ENCODE measurements at places on chromosomes 5 and 9. TPM values are rescaled to one million over a fixed set of nuclear protein-coding genes. Genes with fewer than 3 reads are reported as not detected.

DNA sequence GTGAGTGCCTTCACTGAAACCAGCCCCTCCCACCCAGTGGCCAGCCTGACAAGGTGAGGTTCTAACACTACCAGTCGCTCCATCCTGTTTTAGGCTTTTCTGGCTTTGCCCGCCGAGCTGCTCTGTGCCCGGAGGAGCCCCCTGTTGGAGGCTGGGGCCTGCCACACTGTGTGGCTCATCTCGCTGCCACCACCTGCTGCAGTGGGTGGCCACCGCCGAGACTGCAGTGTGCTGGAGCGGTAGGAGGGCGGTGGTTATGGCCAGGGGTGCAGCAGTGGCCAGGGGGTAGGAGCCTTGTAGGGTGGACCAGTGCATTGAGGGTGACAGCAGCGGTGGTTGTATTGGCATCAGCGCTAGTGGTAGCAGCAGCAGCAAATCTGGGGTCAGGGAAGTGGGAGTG, 74.7 kb upstream of the PCAT7 start:
- DNase-seq = no peak

- DNase-seq = no peak
Measured at GRCh38 chr5:77645158-77645994, 6.9 kb upstream of the OTP start.

GRCh38 chr9:122923947-122924346, 7.4 kb downstream of the ZBTB26 start:
- no peak for DNase-seq

DNA sequence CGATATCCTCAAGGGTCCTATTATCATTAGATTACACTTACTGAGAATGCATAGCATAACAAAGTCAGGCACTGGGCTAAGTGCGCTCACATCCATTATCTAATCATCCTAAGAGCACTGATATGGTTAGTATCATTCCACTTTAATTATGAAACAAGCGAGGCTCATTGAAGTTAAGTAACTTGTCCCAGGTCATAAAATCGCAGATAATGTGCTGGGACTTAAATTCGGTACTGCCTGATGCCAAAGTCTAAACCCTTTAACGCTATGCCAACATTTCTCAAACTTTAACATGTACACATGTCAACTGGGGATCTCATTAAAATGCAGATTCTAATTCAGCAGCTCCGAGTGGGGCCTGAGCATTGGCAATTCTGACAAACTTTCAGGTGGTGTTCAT, 204.7 kb downstream of the PTTG1 start:
- no peak for DNase-seq

DNA sequence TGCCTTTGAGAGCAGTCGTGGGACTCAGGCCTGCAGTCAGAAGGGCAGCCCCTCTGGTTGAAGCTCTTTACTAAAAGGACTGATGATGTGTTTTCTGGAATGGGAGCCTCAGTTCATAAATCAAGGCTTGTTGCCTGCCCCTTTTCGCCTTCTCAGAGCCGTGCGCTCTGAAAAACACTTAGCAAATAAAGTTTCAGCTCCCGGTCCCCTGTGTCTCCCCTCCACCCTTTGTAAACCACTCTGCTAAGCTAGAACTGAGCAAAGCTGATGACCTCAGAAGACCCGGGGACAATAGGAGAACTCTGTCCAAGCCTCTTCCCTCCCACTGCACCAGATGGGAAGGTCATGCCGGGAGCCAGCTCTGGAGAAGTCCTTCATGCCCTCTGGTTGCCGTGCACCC, 39.3 kb upstream of the ADRA1B start:
- DNase-seq = no peak

DNA sequence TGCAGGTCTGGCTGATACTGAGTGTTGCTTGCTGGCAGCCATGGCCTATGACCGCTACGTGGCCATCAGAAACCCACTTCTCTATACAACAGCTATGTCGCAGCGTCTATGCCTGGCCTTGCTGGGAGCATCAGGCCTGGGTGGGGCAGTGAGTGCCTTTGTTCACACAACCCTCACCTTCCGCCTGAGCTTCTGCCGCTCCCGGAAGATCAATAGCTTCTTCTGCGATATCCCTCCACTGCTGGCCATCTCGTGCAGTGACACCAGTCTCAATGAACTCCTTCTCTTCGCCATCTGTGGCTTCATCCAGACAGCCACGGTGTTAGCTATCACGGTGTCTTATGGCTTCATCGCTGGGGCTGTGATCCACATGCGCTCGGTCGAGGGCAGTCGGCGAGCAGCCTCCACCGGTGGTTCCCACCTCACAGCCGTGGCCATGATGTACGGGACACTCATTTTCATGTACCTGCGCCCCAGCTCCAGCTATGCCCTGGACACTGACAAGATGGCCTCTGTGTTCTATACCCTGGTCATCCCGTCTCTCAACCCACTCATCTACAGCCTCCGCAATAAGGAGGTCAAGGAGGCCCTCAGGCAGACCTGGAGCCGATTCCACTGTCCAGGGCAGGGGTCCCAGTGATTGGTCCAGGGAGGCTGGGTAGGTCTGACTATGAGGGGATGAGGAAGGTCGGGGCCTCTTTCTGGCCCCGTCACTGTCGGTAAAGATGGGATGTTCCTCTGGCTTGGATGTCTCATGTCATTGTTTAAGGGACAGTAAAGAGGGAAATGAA, 718 bp downstream of the OR5C1 start:
- DNase-seq = no peak

GRCh38 chr9:68897577-68898145, 116.3 kb downstream of the PRKACG start:
- DNase-seq = no peak

- no peak for DNase-seq
Measured at GRCh38 chr5:20536341-20536740, 548.3 kb upstream of the CDH18 start.

The SLC46A2 gene
- not detected for total RNA-seq

The PCDHGC4 gene
- total RNA-seq = not detected

The CKMT2 gene
- total RNA-seq = 0.44 TPM

The LAMC3 gene
- not detected for total RNA-seq

The C5orf52 gene
- total RNA-seq = not detected
